Esophagus squamous epithelium (tissue), 5 donors: ENCODE measurements at places on chromosomes 12 and 14. TPM values are rescaled to one million over a fixed set of nuclear protein-coding genes. Genes with fewer than 3 reads are reported as not detected.

DNA sequence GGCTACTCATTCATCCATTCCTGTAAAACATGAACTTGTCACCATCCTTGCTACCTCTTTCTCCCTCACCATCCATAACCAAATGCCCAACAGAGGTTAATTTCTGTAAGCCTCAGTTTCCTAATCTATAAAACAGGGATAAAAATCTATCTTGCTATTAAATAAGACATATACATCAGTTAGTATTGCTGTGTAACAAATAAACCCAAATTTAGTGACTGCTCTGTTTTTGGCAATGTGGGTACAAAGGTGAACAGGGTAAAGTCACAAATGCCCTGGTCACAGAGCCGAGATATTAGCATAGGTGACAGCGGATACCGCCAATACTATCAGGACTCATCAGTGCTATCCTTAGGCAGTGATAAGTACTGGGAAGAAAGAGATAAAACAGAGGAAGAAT lies 3.6 kb upstream of the FBXO21 start:
- H3K36me3 ChIP-seq: no peaks in the 10 kb centered on the region
- no peak overlapping the region for H3K27ac ChIP-seq
- DNase-seq: no peak
- no peak overlapping the region for H3K4me3 ChIP-seq
- H3K27me3 ChIP-seq: no peaks in the 10 kb centered on the region

DNA sequence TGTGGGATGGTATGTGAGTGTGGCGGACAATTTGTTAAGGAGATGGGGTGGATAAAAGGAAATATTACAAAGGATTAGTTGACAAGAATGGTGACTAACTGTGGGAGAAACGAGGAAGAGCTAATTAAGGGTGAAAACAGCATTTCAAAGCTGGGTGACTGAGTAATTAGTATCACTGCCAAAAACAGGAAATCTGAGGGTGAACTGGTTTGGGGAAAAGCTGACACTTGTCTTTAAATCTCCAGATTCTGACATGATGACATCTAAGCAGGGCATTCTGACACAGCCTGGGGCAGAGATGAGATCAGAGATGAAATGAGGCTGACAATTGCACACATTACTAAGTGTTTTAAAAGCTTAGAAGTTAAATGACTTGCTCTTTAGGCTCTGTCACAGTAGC lies 42.4 kb upstream of the CCDC175 start:
- no peaks in the 10 kb centered on the region for H3K4me1 ChIP-seq
- H3K4me3 ChIP-seq: no peak overlapping the region
- no peak for DNase-seq
- H3K36me3 ChIP-seq: no peaks in the 10 kb centered on the region
- no peaks in the 10 kb centered on the region for H3K27me3 ChIP-seq
- H3K27ac ChIP-seq: no peak overlapping the region

DNA sequence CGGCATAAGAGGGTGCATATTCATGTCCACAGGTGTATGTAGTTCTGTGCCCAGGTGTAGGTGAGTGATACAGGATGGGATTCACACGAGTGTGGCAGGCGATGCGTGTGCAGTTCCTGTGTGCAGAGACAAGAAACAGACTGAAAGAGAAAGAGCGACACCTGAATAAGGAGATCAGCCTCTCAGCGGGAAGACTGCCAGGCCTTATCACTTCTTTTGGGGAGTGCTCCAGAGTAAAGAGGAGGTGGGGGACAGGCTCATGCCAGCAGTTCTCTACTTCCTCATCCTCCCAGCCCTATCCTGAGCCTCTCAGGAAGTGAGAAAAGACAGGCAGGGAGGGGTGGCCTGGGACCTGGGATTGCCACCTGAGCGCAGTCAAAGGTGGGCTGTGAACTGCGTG lies 2.8 kb downstream of the PSMB11 start:
- H3K4me1 ChIP-seq: no peaks in the 10 kb centered on the region
- H3K27ac ChIP-seq: peak overlapping the region; percentile 39
- H3K36me3 ChIP-seq: no peaks in the 10 kb centered on the region
- DNase-seq: no peak
- H3K27me3 ChIP-seq: no peaks in the 10 kb centered on the region

Gene VWF
- 64.3 TPM for total RNA-seq

Gene GARIN6
- total RNA-seq: not detected
